Activated gamma-delta T cell treated with anti-CD3 and anti-CD28 coated beads, Interleukin-2, amount 50 U/mL, for 16 hours (primary cell): ENCODE measurements at places on chromosomes 7 and 10.

DNA sequence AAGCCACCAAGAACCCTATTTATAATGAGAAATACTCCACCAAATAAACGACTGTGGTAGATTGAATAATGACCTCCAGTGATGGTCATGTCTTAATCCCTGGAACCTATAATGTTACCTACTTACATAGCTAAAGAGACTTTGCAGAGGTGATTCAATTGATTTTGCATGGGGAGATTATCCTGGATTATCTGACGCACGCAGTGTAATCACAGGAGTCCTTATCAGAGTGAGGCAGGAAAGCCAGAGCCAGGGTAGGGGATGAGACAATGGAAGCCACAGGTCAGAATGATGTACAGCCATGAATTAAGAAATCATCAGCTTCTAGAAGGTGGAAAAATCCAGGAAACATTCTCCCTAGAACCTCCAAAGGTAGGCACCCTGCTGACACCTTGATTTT, 286.4 kb upstream of the SP4 start:
- no peak for DNase-seq

DNA sequence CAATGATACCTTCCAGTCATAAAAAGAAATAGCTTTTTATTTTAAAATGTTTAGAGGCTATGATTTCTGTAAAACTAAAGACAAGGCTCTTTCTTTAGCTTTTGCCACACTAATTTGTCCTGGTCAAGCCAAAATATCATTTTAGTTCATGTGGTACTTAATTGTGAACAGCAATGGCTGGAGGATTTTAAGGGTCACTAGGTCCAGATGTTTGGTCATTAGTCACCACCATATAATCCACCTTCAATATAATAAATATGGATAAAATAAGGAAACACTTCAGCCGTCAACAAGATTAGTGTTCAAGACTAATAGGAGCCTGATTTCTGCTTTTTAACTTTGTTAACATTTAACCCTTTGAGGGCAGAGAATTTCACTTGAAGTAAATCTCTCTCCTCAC, 50.0 kb upstream of the HGF start:
- DNase-seq: no peak

GRCh38 chr7:22193450-22193983, 163.4 kb downstream of the RAPGEF5 start:
- DNase-seq: no peak

DNA sequence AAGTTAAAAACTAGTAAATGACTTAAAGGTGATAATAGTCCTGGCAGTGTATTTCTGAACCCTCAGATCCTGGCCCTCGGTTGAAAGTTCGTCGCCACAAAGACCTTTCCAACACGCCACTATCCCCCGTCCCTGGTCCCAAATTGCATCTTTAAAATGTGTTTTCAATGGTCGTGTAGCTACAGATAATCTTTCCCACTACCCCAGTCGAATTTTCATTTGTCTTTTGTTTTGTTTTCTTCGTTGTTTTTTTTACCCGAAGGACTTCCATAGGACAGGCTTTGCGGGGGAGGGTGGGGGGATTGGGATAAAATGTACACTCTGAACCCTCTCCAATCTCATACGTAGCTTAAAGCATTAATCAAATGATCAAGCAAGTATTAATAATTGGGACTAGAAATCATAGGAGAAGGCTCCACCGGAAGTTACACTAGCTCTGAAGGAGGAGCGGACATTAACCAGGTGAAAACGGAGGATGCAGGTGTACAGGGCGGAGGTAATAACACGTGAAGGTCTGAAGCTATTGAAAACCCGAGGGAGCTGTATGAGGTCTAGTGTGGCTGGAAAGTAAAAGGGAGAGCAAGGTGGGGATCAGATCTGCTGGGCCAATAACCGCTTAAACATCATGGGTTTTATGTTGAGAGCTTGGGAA, 32.8 kb upstream of the PHF14 start:
- DNase-seq: no peak

DNA sequence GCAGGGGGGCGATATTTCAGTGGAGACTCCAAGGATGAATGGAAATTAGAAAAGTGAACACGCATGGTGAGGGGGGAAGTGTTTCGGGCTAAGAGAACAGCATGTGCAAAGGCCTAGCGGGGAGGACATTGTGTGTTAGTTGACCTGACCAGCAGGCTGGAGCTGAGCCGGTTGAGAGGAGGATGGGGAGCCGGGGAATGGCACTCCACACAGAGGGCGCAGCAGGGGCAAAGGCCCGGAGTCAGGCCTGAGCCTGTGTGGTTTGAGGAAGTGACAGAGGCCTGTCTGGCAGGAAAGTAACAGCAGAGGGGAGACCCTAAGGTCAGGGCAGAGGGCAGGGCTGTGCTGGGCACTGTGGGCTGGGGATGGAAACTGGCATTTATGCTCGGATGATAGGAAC, 83.2 kb upstream of the ZNF479 start:
- no peak for DNase-seq

DNA sequence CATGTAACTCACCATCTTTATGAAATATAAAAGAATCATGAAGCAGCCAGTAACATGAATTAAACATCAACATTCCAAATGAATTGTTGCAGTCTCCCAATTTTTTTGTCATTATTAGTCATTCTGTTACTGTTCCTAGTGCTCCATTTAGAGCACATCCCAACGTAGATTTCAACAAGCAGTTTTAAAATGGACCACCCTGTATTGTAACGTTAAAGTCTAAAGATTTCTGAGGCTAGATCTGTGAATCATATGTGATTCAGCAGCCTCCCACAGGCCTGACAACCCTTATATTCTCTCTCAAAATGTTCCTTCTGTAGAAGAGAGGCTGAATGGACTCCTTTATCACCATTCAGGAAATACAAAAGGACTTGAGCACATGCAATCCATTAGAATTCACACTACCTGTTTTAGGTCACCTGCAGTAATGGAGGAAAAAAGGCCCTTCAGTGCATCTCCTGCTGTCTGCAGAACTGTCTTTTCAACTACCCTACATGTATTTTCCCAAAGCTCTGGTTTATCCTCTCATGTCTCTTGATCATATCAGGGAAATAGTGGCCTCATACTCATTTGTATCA, 81.4 kb downstream of the CACNA2D1 start:
- DNase-seq: no peak

DNA sequence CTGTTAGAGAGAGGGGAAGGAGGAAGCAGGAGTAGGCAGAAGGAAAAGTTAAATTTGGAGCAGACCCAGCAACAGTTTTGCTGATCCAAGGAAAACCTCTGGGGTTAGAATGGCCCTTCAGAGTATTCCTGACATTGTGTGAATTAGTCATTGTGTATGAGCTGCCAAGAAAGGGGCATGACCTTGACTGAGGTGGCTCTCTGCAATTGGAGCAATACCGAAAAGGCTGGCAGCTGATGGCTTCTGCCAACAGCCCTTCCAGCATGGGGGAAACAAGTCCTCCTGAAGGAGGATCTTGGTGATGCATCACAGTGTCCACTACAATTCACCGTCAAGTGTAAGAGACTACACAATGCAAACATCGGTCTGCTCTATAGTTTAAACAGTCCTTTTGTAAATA, 20.6 kb upstream of the WASL start:
- no peak for DNase-seq

GRCh38 chr10:3570855-3571266, 214.1 kb downstream of the KLF6 start:
- no peak for DNase-seq

DNA sequence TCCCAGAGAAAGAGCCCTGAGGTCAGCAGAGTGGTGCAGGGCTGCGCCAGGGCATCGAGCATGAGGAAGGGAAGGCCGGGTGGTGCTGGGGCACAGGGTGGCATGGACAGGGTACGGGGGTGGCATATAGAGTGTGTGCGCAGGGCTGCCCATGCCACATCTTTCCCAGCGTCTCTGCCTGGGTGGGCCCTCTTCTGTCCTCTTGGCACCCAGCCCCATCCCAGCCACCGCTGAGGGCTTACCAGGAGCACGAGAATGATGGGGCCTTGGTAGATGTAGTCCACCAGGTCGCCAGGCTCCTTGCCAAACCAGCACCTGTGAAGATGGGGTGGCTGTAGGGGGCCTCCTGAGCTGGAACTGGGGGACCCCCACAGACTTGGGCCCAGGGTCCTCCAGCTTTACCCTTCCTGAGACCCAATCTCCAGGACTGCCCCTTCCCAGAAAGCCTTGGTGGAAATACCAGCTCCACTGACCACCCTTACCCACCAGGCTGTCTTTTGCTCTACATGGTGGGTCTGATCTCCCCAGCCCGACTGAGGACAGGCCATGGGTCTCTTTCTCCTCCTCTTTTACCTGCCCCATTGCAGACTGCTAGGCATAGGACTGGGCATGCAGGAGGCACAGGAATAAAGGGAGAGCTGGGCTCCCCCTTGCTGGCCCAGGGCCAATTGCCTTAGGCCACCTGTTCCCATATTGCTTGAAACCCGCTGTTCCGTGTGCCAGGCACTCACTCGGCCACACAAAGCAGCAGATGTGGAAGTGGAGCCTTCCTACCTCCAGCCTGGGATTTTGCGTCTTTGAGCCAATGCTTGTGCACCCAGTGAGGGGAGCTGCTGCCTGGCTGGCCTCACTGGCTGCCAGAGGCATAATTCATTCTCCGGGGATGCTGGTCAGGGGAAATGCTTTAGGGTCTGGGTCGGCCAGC, 21.7 kb downstream of the CRHR2 start:
- DNase-seq: no peak

GRCh38 chr10:118950190-118950680, 79.3 kb upstream of the NANOS1 start:
- DNase-seq: no peak

DNA sequence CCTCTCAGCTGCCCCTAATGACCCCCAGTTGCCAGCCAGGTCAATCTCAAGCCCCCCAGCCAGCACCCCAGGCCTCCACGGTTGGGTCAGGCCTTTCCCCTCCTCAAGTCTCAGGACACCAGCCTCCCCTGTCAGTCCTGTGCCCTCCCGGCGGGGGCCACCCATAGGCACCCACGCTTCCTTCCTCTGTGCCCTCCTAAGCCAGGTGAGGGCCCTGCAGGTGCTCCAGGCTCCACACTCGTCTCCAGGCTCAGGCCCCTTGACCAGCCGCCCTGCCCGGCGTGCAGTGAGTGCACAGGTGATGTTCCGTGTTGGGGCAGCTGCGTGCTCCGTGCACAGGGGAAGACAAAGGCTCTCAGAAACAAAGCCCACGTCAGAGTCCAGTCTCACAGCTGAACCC, 26.8 kb upstream of the ADGRA1 start:
- DNase-seq: no peak

DNA sequence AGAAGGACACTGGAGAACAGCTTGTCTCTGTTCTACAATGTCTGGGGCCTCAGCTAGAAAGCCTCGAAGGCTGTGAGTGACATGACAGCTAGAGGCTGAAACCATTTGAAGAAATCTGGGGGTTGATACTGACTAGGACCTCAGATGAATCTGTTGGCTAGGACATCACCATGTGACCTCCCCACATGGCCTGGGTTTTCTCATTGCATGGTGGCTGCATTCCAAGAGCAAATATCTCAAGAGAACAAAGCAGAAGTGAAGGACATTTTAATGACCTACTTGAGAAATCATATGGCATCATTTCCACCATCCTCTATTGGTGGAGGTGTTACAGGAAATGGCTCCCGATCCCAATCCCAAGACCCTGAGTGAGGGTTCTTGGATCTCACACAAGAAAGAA, 450.6 kb upstream of the AUTS2 start:
- DNase-seq: no peak

DNA sequence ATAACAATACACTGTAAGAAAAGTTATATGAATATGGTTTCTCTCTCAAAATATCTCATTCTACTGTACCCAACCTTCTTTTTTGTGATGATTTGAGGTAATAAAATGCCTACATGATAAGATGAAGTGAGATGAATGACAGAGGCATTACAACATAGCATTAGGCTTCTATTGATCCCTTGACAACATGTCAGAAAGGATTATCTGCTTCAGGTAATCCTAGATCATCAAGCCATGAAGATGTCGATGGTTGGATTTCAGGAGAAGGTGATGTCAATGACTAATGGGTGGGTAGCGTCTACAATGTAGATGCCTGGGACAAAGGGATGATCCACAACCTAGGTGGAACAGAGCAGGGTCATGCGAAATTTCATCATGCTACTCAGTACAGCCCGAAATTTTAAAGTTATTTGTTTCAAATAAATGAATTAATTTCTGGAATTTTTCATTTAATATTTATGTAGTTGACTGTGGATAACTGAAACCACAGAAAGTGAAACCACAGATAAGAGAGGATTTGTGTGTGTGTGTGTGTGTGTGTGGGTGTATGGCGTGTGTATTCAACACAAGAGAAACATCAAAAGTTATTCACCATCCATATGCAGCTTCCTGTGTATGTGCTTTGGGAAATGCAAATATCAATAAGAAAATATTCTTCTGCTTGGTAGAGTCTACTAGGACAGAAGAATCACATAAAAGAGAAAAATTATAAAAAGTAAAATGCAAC, 77.0 kb downstream of the MAGI2 start:
- no peak for DNase-seq

- no peak for DNase-seq
These were observed 16.8 kb downstream of the SVOPL start for GRCh38 chr7:138684340-138684739.

DNA sequence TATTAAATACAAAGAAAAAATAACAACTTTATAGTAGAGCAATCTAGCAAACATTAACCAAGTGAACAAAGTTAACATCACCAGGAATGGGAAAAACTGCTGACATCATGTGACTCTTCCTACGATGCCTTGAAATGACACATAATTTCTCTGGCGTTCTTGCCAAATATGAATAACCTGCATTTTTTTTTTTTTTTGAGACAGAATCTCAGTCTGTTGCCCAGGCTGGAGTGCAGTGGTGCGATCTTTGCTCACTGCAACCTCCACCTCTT, 126.5 kb upstream of the VKORC1L1 start:
- DNase-seq: no peak

- no peak for DNase-seq
These were observed 107.5 kb downstream of the CCDC71L start for GRCh38 chr7:106553446-106553836.

- no peak for DNase-seq
These were observed 337.9 kb downstream of the EXOC4 start for GRCh38 chr7:133590795-133591194.

GRCh38 chr10:74822101-74822500, 4.3 kb upstream of the KAT6B start:
- no peak for DNase-seq

DNA sequence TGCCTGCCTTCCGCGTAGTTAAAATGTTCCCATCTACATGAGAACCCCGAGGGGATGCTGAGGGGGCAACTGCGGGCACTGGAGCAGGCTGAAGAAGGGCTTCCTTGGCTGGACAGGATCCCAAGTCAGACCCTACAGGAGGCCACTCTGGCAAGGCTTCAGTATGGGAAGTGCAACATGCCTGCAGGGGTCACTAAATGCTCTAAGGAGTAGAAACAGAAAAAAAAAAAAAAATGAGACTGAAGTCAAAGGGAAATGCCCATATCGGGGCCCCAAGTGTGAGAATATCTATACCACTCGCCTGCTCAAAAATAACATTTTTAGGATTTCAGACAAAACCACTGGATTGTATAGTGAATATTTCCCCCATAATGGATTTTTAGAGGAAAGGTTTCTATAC, 33.5 kb downstream of the FAM204A start:
- no peak for DNase-seq
